ENCODE measurements at places on chromosomes 5 and 9.
A peak's percentile ranks its signal among the peaks of the same experiment; 100 is the strongest.

GRCh38 chr5:57455511-57456455 is 26.8 kb downstream of the ACTBL2 start:
- no peak for DNase-seq

DNA sequence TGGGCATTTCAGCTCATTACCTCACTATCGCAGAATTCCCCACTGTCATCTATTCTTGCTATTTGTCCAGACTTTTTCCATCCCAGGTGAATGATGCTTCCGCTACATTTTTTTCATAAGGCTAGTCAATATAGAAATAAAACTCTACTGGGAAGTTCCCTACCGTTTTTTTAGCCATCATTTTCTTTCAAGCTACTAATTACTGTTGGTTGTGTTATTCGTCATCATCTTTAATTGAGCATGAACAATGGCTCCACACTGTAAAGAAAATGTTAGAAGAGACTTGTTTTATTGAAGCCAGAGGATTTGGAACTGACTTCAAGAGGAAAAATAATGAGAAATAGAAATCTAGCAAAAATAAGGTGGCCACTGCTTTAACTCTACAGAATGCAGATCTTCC is 265.0 kb downstream of the ZNF608 start:
- DNase-seq, result no peak

DNA sequence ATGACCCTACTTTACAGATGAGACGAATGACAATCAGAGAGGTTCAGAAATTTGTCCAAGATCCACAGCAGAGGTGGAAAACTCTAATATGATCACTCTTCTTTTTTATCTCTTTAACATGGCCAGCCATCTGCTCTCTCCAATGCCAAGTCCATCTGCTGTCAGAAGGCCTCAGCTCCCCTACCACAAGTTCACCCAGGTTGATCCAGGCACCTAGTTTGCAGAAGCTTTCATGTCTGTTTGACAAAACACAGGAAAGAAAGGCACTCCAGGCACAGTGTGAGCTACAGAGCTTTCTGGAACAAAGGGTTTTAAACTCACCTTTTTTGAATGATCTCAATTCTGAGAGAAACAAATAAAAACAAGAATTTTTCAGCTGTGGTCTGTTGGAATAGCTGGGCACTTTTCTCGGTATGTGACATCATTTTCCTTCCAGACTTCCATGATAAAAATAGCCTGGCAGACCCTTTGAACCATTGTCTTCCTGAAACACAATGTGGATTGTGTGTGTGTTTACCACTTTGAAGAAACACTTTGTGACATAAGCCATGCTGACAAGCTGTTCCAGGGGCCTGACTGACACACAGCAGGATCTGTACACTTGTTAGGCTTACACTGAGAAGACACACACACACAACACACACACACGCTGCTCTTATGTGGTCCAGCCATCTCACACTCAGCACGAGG is 214.3 kb downstream of the AGTPBP1 start:
- DNase-seq, result no peak

DNA sequence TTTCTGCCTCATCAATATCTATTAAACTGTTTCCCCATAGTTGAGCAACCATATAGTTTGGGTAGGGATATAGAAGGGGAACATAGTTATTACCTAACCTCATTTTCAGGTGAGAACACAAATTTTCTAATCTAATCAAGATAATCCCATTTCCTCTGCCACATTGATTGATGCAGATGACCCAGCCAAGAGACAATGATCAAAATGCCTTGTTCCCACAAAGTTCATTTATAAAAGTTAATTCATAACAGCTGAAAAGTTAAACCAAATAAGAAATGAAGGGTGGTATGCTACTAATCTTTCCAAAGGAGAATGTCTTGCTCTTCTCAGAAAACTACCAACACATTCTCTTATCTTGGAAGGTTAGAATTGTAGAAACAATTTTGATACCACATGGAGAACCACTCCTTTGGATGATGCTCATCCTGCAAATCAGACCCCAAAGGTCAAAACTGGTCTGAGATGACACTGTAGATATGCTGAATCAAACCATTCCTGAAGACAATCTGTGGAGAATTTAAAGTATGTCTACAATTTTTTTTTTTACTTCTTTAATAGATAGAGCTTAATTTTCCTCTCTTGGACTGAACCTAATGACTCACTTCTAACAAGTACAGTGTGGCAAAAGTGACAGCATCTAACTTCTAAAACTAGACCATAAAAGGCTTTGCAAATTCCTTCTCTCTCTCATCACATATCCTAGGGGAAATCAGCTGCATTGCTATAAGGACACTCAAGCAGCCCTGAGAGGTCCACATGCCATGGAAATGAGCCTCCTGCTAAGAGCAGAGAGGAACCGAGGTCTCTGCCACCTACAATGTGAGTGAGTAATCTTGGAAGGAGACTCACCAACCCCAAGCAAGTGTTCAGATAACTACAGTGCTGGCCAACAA is 586.7 kb upstream of the TUSC1 start:
- no peak for DNase-seq

DNA sequence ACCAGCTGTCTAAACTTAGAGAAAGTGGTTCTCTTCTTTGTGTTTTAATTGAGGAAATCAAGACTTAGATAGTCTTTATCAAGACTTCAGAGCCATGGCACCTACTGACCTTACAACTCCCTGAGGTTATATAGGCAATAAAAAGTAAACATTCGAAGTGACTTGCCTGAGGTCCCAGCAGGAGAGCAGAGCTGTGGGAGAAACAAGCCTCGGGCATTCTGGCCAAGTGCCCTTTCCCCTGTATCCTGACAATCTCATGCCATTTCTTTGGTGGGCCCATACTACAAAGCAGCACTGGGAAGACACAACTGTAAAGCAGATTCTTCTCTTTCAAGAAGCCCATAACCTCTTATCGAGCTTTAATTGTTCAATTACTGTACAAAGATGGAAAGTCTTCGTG is 23.1 kb downstream of the FREM1 start:
- DNase-seq, result no peak

GRCh38 chr9:112496074-112496722 is 9.6 kb downstream of the KIAA1958 start:
- no peak for DNase-seq

- no peak for DNase-seq
Observed at GRCh38 chr5:107574287-107574686, 96.5 kb downstream of the EFNA5 start.

DNA sequence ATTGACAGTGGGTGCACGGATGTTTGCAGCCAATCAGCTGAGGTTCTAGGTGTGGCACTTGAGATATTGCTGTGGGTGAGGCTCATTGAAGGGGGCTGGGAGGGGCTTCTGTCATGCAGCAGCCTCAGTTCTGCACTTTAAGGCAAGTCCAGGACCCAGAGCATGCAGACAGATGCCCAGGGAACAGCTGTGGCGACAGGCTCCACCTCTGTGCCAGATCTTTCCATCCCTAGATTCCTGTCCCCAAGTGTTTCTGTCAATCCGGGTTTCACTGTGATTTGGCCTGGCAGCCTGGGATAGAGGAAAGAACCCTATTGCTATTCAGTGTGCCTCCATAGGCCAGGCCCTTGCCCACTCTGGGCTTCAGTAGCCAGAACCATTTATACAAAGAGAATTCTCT is 20.8 kb upstream of the CERCAM start:
- DNase-seq, result no peak

- no peak for DNase-seq
Observed at GRCh38 chr5:146825033-146825432, 53.5 kb downstream of the PPP2R2B start.

- no peak for DNase-seq
Observed at GRCh38 chr9:91415290-91415689, 8.3 kb downstream of the NFIL3 start.

DNA sequence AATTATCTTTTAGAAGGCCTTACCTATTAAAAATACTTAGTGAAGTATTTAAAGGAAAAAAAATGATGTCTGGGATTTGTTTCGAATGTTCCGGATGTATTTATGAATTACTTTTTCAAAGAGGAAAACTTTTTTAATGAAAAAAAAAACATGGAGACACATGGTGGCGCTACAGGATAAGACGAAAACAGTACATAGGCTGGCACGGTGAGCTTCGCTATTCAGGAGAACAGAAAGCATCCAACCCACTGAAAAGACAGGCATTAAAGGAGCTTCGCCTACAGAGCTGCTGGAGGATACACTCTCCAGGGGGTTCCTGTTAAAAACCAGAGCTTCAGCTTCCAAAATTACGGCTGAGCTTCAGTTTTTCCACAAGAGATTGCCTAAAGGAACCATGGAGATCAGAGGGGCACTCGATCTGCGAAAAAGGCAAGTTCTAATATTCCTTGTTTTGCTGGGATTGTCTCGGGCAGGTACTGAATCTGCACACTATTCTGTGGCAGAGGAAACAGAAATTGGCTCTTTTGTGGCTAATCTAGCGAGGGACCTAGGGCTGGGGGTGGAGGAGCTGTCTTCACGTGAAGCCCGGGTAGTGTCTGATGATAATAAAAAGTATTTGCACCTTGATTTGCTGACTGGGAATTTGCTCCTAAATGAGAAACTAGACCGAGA is at the start of gene PCDHB14:
TSS of gene PCDHB14 (plus strand) at position 232 of the 672 bp plus-strand sequence. CDS start at position 395, 163 bp downstream.
- no peak for DNase-seq

DNA sequence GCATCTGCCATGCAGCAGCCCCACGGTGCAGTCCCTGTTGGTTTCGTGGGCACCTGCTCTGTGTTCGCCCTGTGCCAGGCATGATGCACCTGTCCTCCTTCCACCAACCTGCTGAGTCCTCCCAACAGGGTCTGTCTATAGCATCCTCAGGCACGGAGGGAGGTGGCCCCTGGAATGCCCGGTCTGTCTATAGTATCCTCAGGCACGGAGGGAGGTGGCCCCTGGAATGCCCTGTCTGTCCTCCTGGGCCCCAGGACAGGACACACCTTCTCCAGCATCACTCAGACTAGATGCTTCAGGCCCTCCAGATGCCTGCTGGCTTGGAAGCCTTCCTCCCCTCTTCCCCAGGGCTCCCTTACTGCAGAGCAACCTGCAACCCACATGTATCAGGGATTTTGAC is 9.9 kb upstream of the PHYHD1 start:
- DNase-seq, result no peak

DNA sequence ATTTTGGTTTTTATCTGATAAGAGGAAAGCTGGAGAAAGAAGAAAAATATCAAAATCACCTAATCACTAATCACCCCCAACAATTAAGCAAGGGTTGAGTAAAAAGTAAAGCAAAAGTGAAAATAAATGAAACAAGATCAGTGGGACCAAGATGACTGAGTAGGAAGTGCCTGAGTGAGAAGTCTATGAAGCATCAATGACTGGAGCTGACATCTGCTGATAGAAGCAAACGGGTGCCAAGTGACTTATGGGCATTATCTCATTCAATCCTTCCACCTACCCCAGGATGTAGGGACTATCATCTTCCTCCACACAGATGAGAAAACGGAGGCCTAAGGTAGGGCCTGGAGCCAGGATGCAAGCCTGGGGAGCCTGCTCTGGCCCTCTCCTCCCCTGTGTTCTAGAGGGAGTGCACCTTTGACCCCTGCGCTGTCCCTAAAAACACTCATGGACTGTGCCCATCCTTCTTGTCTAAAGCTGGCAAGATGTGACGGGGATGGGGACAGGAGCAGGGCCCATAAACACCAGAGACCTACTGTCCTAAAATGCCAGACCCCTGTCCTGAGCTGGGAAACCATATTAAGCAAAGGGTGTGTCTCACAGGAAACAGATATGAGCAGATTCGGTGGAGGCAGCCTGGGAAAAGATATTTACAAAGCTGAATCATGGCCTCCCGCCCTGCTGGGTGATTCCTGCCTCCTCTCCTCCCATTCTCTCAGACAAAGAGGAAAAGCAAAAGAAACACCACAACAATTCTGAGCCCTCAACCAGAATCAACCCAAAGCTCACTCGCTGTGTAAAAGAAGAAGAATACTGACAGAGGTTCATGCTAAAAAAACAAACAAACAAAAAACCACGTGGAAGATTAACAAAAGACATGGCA is 116.0 kb downstream of the AUH start:
- peak; percentile 37 for DNase-seq

GRCh38 chr5:1876660-1877064 is 6.1 kb downstream of the IRX4 start:
- no peak for DNase-seq

DNA sequence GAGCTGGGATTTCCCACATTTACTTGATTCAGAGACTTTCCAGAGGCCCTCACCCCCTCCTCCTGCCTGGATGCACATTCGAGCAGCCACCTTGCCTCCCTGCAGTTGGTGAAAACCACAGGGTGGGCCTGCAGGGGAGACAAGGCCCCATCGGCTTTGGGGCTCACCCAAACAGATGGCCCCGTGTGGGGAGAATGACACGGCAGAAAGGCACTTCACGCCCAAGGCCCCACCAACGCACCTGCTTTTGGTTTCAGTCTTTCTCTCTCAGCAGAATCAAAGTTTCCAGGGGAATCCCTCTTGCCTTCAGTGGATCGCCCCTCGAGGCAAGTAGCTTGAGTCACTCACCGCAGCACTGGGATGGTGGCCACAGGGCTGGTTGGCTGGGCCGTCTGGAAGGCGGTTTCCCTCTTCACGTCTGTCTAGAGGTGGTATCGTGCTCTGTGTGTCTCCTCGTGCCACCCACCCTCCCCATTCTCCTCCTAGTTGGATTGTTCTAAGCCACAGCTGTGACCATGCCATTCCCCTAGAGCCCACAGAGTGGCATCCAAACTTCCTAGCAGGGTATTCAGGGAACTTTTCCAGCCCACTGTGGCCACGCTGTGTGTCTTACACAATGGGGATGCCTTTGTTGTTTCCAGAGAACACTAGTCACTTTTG is 31.8 kb downstream of the SEC61B start:
- no peak for DNase-seq

DNA sequence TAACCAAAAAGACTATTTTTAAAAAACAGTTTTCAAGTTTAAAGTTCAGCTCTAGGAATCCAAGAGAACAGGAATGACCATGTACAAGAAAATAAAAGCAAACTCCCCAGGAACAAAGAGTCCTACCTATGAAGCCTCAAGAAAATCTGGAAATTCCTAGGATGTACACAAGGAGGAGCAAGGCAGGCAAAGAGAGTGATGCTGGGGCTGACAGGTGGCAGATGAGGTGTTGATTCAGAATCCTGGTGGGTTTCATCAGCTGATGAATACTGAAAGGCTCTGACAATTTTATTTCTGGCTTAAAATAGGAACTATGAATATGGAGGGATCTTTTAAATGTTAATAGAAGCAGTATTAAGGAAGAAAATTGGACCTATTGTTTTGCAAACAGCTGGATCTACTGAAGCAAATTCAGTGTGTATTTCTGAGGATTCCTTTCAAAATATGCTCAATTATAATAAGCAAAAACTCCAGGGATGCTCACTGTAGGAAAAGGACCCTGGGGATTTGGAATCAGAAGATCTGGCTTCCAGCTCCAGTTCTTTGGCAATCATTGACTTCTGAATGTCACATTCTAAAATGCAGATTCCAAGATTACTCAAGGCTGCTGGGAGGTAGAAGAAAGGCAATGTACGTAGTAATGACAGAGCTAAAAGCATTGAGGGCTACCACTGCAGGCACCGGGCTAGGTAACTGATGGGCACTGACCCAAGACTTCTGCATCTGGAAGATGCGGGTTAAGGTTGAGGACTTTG is 28.0 kb upstream of the SH3RF2 start:
- no peak for DNase-seq

DNA sequence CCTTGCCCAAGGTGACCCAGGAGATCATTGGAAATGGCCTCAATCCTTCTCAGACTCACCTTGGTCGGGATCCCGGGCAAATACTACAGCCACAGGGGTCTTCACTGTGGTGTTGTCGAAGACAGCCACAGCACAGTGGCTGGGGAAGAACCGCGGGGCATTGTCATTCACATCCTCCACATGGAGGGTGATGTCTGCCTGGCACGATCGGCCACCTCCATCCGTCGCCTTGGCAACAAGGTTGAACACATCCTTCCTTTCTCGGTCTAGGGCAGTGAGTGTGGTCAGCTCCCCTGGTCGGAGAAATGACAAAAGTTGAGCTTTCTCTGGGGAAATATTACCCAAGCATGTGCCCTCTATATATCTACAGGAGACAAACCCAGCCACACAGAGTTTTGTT is 56.8 kb downstream of the FAT2 start:
- no peak for DNase-seq
